RPMI7951 (cell line): ENCODE measurements at places on chromosomes 11 and 22.

DNA sequence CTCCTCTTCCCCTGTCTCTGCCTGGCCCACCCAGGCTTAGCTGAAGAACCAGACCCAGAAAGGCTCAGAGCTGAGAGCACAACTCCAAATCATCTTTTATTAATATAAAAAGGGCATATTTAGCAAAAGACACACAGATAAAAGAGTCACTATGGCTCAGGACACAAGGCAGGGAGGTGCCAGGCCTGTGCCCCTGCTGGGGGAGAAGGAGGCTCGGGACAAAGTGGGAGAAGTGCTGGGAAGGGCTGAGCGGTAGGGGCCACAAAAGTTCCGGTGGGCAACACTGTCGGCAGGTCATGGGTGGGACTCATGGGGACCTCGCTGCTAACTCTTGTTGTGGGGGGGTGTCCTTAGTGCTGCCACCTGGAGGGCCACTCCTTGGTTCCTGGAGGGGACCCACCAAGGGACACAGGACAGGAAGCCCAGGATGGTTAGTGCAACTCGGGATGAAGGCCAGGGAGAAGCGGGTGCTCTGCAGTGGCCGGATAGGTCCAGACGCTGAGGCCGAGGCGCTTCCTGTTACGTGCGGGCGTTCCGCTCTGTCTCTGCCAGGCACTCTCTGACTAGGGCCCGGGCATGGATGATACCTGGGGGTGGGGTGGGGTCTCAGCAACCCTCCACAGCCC is 1.4 kb upstream of the PITPNM1 start:
- no peak for DNase-seq

GRCh38 chr11:32168924-32169323 is 78.0 kb downstream of the RCN1 start:
- DNase-seq, result no peak

GRCh38 chr11:80031014-80031600 is 590.3 kb upstream of the TENM4 start:
- no peak for DNase-seq

- DNase-seq, result peak; percentile 43
These were observed 16.0 kb upstream of the B4GALNT4 start for GRCh38 chr11:353179-353873.

GRCh38 chr11:67284811-67285540 is 4.1 kb upstream of the ANKRD13D start:
- no peak for DNase-seq

- DNase-seq, result peak; percentile 85
These were observed 80.2 kb upstream of the NAV2 start for GRCh38 chr11:19632499-19632834.

- peak; percentile 66 for DNase-seq
These were observed 70.4 kb downstream of the IGLL1 start for GRCh38 chr22:23509571-23510302.

- no peak for DNase-seq
These were observed 399.3 kb downstream of the CADM1 start for GRCh38 chr11:115104851-115105453.

- no peak for DNase-seq
These were observed 109.3 kb downstream of the ARL14EP start for GRCh38 chr11:30432178-30432577.

DNA sequence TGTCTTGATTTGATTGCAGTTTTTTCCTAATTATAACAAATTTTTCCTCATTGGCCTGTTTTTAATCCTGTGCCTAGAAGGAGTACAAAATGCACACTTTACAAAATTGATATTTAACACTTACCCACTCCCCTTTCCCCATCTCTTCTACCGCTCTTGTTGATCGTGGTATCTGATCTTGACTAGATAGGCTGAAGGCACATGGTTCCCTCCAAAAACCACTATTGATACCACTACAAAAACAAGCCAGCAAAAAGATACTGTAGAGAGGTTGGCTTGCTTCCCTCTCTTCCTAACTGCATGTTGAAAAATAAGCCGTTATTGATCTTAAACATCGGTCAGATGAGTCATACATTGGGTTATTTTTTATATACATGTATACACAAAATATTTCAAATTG is 14.6 kb upstream of the ZNF143 start:
- no peak for DNase-seq

DNA sequence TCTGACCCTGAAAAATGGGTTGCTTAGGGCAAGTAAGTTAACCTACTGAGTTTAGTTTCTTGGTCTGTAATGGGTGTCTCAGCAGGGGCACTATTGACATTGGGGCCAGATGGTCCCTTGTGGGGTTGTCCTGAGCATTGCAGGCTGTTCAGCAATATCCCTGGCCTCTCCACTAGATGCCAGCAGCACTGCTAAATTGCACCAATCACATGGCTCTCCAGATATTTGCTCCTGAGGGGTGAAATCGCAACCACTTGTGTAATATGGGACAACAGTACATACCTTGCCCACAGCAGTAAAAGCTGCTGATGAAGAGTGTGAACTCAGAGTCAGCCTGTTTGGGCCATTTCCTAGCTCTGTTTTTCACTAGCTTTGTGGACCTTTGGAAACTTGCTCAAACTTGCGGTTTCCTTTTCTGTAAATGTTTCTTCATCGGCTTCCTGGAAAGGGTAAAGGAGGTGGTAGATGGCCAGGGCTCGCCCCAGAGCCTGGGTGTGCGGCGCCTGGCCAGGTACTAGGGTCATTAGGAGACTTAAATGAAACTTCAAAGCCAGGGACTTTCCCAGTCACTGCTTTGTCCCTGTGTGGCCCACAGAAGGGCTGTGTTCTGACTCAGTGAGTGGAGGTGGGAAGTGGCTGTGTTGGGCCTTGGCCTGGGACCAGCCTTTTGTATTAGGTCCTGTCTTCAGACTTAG is 13.0 kb downstream of the NCF4 start:
- peak; percentile 74 for DNase-seq

GRCh38 chr11:130979386-130979972 is 63.2 kb upstream of the SNX19 start:
- DNase-seq, result peak; percentile 34

DNA sequence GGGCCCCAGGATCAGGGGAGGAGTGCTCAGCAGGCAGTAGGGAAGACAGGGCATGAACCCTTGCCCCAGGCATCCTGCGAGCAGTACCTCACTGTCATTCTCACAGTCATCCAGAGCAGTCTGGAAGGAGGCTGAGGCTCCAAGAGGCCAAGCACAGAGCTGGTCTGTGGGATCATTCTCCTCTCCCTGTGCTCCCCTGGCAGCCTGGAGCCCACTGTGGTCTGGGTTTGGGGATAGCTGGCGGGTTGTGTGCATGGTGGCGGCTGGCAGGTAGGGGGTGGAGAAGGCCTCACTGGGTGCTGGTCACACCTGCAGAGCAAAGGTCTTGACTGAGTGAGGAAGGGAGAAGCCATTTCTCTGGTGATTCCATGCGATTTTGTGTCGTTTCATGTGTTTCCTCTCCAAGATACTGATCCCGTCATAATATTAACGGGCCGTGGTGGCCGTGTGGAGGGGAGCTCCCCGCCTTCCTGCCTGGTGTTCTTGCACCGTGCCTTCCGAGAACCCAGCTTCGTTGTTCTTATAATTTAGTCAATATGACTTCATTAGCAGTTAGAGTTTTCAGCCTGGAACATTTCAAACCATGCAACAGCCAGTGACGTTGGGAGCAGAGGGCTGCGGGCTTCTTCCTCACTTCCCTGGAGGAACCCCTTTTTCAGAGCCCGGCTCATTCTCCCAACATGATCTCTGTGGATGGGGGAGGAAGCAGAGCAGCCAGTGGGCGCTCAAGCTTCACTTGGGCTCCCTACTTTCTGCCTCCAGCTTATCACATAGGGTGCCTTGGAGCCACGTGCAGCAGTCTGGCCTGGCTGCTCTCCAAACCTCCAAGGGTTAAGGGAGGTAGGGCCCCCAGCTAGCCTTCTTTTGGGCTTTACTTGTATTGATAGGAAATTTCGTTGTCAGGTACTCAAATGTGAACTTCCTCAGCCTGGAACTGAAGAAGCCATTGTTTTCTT is 20.8 kb upstream of the ADORA2A start:
- no peak for DNase-seq

- no peak for DNase-seq
These were observed 47.9 kb upstream of the CD82 start for GRCh38 chr11:44517541-44517940.
